MV-4-11 (cell line): ENCODE measurements at places on chromosomes 5 and 9.

DNA sequence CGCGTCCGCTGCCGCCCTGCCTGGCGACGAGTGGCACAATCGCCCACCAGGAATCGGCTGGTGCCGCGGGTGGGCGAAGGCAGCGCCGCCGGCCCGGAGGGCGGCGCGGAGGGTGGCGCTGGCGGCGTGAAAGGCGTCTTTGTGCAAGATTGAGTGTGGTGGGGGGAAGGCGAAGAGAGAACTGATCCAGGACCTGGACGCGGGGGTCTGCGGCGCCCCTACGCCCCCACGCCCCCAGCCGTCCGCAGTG lies 4.6 kb upstream of the RGMB start:
- no peak for DNase-seq

DNA sequence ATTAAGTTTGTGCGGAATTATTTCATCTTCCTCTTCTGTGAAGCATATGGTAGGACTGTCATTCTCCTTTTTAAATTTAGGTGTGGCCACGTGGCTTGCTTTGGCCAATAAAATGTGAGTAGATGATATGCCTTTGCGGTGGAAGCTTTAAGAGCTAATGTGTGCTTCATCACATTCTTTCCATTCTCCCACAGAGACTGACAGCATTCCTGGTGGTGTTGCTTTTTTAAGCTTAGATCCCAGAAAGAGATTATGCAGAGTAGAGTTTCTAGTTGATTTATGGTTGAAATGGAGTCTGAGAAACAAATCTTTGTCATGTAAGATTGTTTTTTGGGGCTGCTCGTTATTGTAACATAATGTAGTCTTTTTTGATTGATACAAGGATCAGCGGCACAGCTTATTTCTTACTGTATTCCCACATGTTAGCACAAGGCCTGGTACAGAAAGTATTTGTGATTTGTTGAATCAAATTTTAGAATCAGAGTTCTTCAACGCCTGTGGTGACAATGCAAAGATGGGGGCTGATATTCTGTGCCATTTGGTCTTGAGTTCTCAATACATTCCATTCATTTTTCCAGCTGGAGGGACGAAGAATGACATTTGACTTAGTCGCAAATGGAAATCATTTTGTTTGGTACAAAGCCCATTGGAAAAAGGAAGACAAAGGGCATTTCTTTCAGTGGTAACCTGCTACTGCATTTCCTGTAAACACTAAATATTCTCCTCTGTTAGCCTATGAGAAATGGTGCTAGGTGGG lies 209.9 kb upstream of the VLDLR start:
- no peak for DNase-seq

GRCh38 chr5:101877451-101877850 lies 418.6 kb downstream of the SLCO4C1 start:
- no peak for DNase-seq

DNA sequence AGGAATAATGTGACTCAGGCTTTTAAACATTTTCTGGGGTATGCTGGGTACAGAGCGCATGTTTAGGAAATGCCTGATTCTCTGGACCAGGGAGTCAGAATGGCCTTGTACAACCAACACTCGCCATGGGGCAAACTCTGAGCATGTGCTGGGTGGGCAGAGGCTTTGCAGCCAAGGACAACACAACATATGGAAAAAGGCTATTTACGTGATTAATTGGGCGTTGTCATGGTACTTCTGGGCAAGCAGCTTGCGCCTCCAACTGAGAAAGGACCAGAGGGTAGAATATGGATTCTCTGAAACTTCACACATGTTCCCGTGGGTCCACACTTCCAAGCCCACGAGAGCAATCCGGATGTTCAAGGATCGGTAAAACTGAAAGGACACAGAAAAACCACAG lies 49.1 kb downstream of the NIPAL4 start:
- DNase-seq, result no peak

GRCh38 chr9:123426406-123426805 lies 70.4 kb downstream of the CRB2 start:
- DNase-seq, result peak; percentile 48

GRCh38 chr5:42360616-42361314 lies 62.5 kb upstream of the GHR start:
- DNase-seq, result no peak
